ENCODE measurements at places on chromosomes 2 and 18.
A peak's percentile ranks its signal among the peaks of the same experiment; 100 is the strongest.

- DNase-seq: no peak
Measured at GRCh38 chr2:240632306-240632721, 7.0 kb downstream of the GPR35 start.

GRCh38 chr2:142525720-142526119, 351.7 kb upstream of the KYNU start:
- no peak for DNase-seq

- DNase-seq: no peak
Measured at GRCh38 chr2:226337941-226338600, 461.5 kb downstream of the IRS1 start.

- no peak for DNase-seq
Measured at GRCh38 chr2:152046940-152047339, 51.9 kb downstream of the CACNB4 start.

DNA sequence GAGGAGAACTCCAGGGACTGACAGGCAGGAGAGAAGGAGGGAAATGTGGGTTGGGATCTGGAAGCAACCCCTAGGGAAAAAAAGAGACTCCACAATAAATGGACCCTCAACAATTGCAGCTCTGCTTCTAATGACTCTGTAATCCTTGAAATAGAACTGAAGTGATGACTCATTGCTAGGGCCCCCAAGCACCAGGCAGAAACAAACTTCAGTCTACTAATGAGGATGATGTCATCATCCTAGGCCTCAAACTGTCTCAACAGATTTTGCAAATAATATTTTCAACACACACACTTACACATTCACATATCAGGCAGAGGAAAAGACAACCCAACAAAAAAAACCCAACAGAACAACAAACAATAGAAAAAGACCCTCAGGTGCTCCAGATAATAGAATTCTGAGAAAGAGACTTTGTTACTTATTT, 143.3 kb downstream of the HDAC4 start:
- no peak for DNase-seq

DNA sequence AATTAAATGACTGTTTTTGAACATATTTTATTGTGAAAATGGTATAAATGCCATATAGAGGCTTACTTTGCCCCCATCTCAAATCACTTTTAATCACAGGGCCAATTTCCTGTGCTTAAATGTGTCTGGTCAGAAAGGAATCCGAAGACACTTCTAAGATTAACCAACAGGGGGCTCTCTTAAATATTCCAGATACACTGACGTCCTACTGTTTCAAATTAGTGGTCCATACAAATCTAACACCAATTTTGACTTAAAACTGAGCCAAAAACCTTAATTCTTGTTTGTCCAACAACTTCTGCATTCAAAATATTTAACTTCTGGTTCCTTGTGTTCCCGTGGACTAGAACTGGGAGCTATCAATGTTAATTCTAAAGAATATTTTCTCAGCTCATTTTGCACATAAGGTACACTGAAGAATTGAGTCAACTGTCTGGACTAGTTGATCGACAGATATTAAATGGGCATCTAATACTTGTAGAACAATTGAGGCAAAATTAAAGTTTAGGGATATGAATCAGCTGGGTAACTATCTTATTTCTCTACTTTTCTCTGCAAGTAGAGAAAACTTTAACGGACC, 557.5 kb downstream of the ARHGAP15 start:
- DNase-seq: no peak

GRCh38 chr18:13392029-13392750, 173.6 kb downstream of the LDLRAD4 start:
- DNase-seq: no peak

DNA sequence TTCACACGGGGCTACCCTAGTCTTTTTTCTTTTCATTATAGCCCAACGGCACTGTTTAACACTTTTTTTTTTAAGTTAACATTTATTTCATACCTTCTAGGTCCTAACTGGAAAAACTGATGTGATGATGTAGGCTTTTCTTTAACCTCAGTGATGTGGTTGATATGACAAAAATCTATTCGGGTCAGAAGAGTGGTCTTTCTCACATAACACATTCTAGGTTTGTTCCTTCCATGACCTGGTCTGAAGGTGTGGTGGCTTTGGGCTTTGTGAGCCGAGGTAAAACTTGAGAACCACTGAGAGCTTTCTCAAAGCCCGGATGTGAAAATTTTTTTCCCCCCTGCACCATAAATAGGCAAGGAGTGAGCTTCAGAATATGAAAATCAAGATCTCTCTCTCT, 44.2 kb downstream of the GPD2 start:
- DNase-seq: no peak

DNA sequence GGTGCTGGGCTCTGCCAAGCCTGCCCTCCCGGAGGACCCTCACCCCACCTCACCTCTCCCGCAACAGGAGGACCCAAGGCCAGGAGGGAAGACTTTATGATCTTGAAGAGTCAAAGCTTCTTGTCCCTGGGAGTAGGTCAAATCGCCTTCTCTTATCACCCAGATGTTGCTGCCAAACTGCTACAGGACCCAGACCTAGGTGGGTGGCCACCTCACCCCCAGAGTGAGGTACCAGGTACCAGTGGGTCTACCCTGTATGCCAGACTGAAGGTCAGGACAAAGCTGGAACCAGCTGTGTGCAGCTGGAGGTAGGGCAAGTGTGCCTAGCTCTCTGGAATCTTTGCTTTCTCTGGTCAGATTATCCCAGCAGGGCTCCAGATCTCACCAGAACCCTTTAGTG, 197.2 kb downstream of the ZFP36L2 start:
- no peak for DNase-seq

GRCh38 chr2:20476950-20477349, 30.1 kb downstream of the RHOB start:
- DNase-seq: no peak

DNA sequence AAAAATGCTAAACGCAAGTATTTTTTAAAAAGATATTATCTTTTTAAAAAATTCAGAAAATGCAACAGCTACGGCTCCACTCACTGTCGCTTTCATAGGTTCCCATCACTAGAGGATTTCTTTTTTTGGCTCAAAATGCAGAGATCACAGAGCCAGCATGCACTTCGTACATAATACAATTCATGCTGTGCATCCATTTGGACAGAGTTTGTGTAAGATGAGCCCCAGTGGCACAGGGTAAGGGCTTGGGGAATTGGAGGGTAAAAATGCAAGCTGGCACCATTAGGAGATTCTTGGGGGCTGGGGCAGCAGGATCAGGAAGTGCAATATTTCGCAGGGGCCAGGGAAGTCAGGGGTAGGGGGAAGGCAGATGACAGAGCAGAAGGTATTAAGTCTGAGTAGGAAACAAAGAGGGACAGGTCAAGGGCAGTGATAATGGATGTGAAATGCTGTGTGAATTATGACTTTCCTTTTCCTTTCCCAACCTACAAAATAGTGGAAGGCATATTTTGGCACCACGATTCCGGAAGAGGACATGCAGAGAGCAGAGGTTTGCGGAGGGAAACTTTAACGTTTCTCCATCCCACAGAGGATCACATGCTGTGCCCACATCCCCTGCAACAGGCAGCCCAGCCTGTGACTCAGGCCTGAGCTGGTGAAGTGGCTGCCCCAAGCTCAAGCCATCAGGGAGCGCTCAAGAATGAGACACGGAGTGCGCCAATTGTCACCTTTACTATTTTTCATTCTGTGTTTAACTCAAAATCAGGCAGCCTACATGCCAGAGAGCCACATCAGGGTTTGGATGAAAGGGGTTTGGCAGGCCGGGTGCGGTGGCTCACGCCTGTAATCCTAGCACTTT, 4.7 kb downstream of the CAPG start:
- peak; percentile 55 for DNase-seq

DNA sequence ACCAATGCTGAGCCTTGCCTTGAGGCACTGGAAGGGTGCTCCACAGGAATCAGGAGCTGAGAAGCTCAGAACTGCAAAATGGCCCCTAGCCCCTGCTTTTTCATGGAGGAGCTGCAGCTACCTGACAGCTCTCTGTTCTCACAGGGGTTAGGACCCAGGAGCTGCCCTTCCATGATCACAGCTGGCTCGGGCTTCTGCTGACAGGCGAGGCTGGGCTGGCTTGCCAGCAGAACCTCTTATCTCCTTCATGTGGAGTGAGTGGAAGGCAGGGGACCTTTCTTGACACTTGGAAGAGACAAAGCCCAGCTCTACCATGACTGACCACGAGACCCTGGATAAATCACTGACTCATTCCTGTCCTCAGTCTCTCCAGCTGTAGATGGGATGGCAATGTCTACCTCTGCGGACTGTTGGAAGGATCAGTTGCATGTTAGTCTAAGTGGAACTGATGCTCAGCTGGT, 113.4 kb downstream of the CAPN13 start:
- no peak for DNase-seq

GRCh38 chr2:28048341-28048740, 157.8 kb downstream of the BABAM2 start:
- DNase-seq: no peak

DNA sequence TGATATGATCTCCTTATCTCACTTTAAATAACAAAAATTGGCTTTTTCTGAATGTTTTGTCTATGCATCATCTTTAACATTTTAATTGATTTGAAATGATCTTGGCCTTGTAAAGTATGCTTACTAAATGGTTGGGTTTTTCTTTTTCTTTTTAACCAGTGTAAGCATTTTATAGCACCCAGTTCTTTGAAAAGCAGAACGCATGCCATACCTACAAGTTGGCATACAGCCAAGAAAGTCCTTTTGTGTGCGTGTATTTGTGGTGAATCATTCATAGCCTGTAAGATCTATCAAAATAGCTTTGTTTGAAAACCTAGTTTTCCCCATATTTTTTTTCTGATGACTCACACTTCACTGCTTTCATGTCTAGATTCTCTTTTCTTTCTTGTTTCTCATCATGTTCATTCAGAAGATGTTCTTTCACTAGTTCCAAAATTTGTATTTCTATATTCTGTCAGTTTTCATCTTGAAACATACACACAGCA, 4.1 kb upstream of the VRK2 start:
- DNase-seq: peak; percentile 26

- DNase-seq: no peak
Measured at GRCh38 chr2:985317-985898, 34.8 kb downstream of the SNTG2 start.

GRCh38 chr2:1448009-1448408, 34.7 kb downstream of the TPO start:
- no peak for DNase-seq

GRCh38 chr2:51981783-51982182, 949.9 kb upstream of the NRXN1 start:
- DNase-seq: no peak

- DNase-seq: no peak
Measured at GRCh38 chr2:73998451-73998850, 13.7 kb downstream of the TET3 start.

DNA sequence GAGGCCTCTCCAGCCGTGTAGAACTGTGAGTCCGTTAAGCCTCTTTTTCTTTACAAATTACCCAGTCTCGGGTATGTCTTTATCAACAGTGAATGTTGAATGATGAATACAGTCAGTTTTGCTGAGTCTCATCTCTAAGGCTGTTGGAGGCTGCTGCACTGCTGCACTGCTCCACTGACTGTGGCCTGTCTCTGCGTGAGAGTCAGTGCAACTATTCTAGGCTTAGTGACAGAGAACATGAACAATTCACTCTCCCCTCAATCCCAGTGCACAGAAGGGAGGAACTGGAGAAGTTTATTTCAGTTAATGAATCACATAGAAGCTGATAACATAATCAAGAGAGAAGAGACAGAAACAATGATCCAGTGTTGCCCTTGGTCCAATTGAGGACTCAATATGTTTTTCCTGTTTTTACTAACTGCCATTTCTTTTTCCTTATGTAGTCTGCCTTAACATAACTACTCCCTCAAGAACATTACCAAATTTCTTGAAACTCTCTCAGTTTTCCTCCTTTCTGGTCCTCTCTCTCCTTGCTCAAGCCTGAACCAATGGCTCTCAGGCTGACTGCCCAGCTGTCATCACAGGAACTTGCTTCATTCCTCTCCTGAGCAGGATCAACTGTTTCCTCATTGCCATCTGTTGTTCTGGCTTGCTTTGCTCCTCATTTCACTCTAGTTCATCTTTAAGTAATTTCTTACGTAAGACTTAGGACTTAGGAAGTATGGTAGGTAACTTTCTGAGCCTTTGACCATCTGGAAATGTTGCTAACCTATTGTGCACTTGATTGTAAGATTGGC, 483.2 kb downstream of the METTL4 start:
- no peak for DNase-seq

- DNase-seq: no peak
Measured at GRCh38 chr2:98485453-98485755, 40.7 kb downstream of the INPP4A start.

Measured in activated naive CD4-positive, alpha-beta T cell treated with anti-CD3 and anti-CD28 coated beads, Interleukin-2, amount 50 U/mL, for 16 hours (primary cell).